ENCODE measurements at places on chromosomes 4 and X.

DNA sequence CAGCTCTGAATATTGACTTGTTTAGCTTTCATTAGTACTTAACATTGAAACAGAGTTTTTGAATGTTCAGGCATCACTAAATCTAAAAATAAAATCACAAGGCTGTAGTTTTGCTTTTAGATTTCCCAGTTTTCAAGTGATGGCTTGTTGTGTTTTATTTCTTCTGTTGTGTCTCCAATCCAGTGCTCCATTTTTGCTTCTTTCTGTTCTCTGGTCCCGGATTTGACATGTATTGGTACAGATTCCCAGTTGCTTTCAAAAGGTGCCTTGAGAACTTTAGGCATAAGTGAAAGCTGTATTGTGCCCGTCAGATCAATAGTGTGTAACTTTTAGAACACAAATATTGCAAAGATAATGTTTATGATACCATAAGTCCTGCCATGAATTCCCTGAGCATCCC, 53.2 kb downstream of the ARHGAP10 start:
- DNase-seq, result no peak

DNA sequence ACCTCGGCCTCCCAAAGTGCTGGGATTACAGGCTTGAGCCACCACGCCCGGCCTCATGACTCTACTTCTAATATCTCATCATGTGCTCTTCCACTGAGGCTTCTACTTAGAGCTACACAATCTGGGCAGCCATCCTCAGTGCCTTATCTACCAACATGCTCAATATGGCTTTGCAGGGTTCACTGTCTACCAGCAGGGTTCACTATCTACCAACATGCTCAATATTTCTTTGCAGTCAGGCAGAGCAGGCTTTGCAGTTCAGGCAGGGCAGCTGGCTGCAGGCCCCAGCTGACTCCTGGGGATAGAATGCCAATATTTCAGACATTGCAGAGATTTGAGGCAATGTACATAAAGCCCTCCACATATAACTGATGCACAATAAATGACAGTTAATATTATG, 47.5 kb downstream of the PKD2 start:
- no peak for DNase-seq

DNA sequence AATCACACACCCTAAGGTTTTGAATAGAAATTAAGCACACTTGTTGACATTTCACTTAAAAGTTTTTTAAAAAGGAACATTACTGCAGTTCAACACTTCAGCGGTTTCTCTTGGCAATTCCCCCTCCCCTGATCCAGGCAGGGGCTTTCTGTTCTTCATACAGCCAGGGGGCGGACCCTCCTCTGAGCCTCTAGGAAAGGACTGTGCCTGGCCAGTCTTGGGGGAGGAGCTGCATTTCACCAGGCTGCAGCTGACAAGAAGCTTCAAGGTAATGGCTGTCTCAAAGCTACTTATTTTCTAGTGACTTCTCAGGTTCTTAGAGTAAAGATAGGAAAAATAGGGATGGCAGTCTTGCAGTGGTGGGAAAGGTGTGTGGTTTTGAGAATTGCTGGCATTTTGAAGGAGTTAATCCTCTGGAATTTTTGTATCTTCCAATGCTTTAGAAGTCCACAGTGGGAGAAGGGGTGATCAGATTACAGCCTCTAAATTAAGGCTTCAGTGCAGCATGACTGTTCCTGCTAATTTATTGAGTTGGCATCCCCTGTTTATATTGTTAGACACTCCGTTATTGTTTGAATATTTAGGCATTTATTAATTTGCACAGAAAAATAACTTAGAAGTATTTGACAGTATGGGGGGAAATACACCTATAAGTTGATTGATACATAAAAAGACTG, 33.5 kb downstream of the PWWP3B start:
- no peak for DNase-seq

DNA sequence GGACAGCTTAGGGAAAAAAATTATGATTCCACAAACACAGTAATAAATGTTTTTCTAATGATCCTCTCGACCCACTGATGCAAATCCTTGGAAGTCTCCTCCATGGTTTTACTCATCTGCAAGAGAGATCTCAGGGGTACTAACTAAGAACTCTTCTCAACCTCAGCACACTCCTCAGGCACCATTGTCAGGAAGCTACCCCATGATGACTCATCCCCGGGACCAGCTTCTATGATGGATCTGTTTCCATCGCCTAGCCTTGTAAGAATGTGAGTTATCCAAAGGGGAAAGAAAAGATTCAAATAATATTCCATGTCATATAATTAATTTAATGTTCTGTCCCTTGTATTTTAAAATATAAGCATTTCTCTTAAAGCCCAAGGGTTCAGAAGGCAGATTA, 816.1 kb upstream of the IGFBP7 start:
- no peak for DNase-seq

- DNase-seq, result no peak
Observed at GRCh38 chr4:13980317-13981310, 353.1 kb upstream of the BOD1L1 start.

GRCh38 chrX:136185401-136186022, 38.2 kb downstream of the FHL1 start:
- DNase-seq, result no peak

DNA sequence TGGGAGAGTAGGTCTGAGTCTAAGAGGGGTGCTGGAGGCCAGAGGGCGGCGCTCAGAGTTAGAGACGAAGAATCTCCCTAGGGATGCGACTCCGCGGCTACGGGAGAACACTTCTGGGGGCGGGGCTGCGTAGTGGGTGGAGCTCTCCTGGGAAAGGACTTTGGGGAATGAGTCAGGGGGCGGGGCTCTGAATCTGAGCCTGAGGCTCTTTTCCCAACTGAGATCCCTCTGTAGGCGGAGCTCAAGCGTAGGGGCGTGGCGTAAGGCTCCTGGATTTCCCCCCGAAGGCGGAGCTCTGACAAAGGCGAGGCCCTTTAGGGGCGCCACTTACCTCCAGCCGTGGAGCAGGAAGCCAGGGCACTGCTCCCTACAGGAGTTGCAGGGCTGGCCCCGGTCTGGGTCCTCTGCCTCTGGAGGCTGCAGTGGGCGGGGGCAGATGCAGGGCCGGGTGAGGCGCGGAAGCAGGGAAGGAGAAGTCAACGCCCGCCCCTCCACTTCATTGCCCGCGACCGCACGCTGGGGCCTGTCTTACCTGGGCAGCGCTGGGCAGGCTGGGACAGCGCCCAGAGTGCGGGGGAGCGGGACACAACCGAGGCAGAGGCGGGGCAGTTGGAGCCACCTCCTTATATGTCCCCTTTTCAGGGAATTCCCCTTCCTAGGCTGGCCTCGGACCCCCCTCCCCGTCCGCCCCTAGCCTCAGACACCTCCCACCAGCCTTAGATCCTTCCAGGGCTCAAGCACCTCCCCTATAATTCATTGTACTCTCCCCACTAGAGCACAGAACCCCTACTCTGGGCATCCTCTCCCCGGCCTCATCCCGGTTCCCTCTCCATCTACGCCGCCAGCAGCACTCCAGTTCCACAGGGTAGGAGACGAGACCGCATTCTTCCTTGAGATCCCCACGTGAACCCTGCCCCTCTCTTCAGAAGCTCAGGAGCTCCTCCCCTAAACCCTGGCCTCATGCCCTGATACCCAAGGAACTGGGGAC, 1.6 kb downstream of the PRICKLE3 start:
- no peak for DNase-seq

GRCh38 chrX:65990702-65991101, 49.2 kb downstream of the VSIG4 start:
- no peak for DNase-seq

DNA sequence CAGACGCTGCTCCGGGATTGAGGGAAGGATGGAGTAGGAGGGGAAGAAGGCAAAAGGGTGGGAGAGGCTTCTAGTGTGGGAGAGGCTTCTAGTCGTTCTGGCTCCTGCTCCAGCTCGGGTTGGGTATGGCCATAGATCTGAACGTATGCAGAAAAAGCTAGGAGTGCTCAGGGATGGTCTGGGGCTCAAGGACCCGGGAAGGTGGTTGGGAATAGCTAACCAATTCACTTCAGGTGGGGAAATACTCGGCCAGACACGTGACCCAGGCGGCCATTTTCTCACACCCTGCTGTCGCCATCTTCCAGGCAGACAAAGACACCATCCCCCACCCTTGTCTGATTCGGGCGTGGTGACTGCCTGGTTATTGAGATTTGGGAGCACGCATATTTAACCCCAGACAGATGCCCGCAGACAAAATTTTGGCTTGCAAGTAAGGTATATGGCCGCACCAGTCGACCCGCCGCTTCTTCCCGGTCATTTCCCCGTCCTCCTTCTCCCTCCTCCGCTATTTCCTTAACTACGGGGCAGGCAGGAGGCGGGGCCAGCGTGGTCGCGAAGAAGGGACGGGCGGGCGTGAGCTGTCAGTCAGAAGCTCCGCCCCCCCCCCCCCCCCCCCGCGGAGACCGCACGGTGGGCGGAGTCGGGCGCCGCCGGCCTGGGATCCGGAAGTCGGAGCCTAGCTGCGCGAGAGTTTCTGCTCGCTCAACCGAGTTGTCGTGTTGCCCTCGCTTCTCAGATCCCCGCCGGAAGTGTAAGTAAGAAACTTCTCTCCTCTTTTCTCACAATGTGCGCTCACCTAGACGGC, at the start of gene GNL3L:
Gene GNL3L, plus strand, starts transcription at position 668 of the 805 bp plus-strand sequence. CDS start 2,348 bp downstream, outside the sequence.
- DNase-seq, result peak; percentile 70

GRCh38 chrX:103918571-103919269, 43.7 kb upstream of the TMSB15B start:
- DNase-seq, result peak; percentile 33

DNA sequence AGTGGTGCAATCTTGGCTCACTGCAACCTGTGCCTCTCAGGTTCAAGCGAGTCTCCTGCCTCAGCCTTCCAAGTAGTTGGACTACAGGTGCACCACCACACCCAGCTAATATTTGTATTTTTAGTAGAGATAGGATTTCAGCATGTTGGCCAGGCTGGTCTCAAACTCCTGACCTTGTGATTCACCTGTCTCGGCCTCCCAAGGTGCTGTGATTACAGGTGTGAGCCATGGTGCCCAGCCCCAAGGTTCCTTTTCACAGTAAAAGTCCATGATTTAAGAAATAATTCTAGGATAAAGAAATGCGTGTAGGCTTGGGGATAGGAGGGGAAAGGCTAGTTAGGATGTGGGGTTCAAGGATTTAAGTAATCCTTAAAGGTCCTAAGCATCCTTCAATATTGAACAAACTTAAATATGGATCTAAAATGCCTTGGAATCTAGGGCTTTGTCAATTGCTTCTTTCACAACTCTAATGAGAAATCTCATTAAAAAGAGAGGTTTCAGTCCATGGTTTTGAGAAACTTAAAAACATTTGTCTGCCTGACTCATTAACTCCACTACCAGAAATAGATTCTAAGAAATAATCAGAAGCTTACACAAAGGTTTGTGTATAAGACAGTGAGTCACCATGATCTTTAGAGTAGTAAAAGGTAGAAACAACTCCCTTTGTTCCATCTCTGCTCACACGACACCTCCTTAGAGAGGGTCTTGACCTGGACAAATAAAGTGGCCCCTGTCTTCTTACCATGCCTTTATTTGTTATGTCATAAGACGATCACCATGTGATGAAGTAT, 203.2 kb downstream of the PTTG2 start:
- DNase-seq, result no peak

DNA sequence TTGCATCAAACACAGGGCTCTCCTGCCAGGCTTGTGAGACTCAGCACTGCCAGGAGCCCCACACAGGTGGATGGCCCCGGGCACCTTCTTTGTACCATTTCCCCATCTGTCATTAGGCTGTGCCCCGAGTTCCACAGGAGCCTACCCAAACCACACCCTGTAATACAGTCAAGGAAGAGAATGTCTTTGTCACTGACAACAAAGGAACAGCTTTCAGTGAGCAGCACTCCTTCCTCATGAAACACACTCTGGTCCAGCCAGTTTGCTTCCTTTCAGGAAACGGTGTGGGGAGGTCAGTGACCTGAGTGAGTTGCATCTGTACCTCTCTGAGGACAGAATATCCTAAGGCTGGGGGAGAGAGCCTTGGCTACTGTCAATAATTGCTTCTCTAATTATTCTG, 53.7 kb downstream of the LNX1 start:
- no peak for DNase-seq

GRCh38 chrX:121161501-121161933, 114.1 kb downstream of the GLUD2 start:
- no peak for DNase-seq

- no peak for DNase-seq
Observed at GRCh38 chr4:102832667-102833066, 5.3 kb upstream of the UBE2D3 start.

DNA sequence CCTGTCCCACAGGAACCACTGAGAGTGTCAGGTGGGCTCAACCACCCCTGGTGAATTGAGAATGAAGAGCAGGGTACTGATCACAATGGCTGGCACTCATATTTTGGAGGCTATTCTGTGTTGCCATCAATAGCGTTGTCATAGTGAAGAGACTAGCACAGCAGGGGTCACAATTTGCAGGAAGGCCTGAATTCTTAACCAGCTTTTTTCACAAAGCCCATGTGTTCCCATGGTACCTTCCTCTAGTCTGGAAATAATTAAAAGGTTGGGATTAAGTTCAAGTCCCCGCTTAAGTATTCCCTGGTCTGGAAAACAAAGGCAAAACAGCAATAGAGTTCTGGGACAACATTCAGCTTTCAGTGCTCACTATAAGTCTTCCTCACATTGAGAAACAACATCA, 1051.7 kb downstream of the C4orf33 start:
- DNase-seq, result no peak

DNA sequence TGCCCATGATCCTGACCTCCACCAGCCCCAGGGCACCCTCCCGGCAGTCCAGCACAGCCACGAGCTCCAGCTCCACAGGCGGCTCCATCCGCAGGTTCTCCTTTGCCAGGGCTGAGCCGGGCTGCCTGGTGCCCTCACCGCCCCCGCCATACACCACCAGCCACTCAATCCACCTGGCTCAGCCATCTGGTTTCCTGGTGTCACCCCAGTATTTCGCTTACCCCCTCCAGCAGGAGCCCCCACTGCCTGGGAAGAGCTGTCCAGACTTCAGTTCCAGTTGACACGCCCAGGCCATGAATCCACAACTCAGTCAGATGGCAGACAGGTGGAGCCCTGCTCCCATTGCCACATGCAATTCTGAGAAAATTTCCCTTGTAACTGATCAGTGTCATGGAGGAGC, 3.9 kb downstream of the SHISA3 start:
- no peak for DNase-seq

DNA sequence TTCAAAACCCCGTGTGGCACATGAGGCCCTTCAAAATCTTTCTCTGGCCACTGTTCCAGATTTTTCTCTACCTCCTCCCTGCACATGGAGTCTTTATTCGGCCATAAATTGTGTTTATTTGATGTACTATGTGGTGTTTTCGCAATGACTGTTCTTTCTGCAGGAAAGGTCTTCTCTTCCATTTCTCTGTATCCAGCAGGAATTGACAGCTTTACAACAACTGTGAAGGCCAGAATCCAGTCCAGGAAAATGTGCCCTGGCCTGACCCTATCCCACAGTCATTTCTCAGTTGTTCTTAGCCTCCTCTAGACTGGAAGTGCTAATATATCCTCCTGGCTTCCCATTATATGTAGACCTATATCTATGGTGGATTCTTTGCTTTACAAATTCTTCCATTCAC, 191.4 kb downstream of the COL25A1 start:
- DNase-seq, result no peak

GRCh38 chr4:80073473-80074008, 512 bp upstream of the ANTXR2 start:
- DNase-seq, result peak; percentile 19

- no peak for DNase-seq
Observed at GRCh38 chrX:152845618-152846240, 14.9 kb downstream of the NSDHL start.

- DNase-seq, result no peak
Observed at GRCh38 chr4:115117651-115118050, 4.2 kb upstream of the NDST4 start.

All from activated gamma-delta T cell treated with Interleukin-2 at 50 U/mL for 16 hours (primary cell).